Right cardiac atrium (tissue), 5 donors: ENCODE measurements at places on chromosomes 5 and 9. TPM values are rescaled to one million over a fixed set of nuclear protein-coding genes. Genes with fewer than 3 reads are reported as not detected.

The PCDHB10 gene
- total RNA-seq, result 1.4 TPM

The SLC34A3 gene
- total RNA-seq, result not detected

The RNF183 gene
- total RNA-seq, result not detected

- DNase-seq, result no peak
Observed at GRCh38 chr5:170329524-170329923, 31.9 kb upstream of the LCP2 start.

DNA sequence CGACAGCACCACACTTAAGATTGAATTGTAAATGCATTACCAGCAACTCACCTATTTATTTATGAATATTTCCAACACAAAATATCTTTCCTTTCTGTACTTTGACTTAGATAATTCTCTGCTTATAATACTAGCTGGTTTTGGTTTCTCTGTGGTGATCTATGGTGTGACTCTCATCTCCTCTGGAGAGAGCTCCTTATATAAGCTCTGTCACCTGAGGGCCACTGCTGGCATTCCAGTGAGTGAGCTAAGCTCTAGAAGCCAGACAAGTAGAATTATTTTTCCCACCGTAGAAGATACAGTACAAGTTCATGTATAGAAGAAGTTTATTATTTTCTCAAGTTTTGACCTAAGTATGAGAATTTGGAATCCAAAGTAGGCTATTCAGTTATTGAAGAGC lies 111.5 kb downstream of the CDC42SE2 start:
- no peak for DNase-seq

DNA sequence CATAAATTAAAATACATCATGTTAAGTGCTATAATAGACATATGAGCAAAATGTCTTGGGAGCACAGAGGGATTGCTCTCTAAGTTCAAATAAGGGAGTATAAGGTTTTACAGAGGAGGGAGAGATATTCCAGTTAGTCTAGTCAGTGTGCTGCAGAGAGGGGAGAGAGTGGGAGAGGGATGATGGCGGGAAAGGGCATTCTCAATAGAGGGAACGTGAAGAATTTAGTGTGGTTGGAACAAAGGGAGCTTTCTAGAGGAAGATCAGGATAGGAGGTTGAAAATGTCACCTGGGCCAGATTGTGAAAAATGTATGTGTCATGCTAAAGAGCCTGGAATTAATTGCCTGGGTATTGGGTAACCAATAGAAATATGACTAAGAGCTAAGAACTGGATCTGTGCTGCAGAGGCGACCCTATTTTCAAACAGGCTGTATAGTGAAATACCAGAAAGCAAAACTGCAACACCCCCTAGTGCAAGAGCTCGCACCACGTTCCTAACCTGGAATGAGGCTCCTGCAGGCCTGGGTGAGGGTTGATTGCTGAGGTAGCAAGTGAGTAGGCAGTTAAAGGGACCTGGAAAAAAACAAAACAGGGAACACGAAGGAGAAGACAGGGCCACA lies 791.8 kb upstream of the C9orf72 start:
- DNase-seq, result no peak

- DNase-seq, result no peak
Observed at GRCh38 chr5:122435761-122436160, 123.7 kb downstream of the SNCAIP start.

- no peak for DNase-seq
Observed at GRCh38 chr9:76868897-76869296, 37.0 kb downstream of the PRUNE2 start.

- no peak for DNase-seq
Observed at GRCh38 chr5:175629261-175629660, 28.6 kb upstream of the HRH2 start.

- DNase-seq, result no peak
Observed at GRCh38 chr5:77210091-77210963, at the start of gene PDE8B. Gene PDE8B, plus strand, starts transcription at chr5:77210680. Its CDS starts 246 bp downstream, at chr5:77210926.
